T-cell (primary cell): ENCODE measurements at places on chromosomes 16 and 17. TPM values are rescaled to one million over a fixed set of nuclear protein-coding genes. Genes with fewer than 3 reads are reported as not detected.

GRCh38 chr16:66166490-66166889, 200.0 kb upstream of the CDH5 start:
- DNase-seq = no peak

GRCh38 chr17:53570731-53571130, 252.0 kb upstream of the KIF2B start:
- no peak for DNase-seq

DNA sequence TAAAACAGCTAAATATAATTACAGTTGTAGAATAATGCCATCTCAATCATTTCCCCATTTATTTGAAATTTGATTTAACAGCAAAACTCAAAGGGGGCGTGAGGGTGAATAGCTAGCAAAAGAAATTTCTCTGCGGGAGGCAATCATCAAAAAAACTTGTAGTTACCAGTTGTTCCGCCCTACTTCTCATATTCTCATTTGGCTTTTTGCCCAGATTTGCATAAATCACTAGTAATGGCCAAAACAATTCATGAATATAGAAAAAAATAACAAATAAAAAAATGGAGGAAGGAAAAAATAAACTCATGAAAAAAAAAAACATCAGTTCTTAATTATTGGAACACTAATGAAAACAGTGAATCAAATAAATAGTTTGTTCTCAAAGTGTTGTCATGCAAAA, 722.6 kb upstream of the KIF2B start:
- DNase-seq = no peak

DNA sequence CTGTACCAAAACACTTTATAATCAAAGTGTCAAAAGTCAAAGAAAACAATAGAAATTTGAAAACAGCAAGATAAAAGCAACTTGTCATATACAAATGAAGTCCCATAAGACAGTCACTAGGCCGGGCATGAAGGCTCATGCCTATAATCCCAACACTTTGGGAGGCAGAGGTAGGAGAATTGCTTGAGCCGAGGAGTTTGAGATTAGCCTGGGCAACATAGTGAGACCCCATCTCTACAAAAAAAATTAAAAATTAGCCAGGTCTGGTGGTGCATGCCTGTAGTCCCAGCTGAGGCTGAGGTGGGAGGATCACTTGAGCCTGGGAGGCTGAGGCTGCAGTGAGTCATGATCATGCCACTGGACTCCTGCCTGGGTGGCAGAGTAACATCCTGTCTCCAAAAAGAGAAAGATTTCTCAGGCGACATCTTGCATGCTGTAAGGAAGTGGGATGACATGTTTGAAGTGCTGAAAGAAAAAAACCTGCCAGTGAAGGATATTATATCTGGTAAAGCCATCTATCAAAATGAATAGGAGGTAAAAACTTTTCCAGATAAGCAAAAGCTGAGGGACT, 98.7 kb upstream of the NACA2 start:
- no peak for DNase-seq

KRT32 gene
- total RNA-seq = not detected

CSH2 gene
- total RNA-seq = not detected

ABAT gene
- total RNA-seq = 13.2 TPM
